ENCODE measurements at places on chromosomes 6 and 20.
A peak's percentile ranks its signal among the peaks of the same experiment; 100 is the strongest.

GRCh38 chr6:30510419-30511168 lies 21.3 kb downstream of the HLA-E start:
- no peak for DNase-seq

DNA sequence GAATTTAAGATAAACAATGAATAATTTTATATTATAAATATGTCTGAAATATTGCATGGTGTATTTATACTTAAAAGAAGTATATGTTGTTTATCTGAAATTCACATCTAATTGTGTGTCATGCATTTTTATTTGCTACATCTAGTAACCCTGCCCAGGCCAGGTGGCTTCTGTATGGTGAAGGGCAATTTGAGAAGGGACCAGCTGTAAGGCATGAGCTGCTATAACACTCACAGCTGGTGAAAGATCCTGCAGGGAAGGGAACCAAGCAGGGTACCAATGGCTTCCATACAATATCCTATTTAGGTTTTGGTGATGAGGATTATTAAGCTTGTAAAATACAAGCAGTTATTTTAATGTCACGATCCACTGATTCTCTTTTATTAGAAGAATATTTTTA lies 921.8 kb upstream of the GJE1 start:
- DNase-seq, result no peak

GRCh38 chr6:24632573-24632972 lies 13.4 kb downstream of the KIAA0319 start:
- DNase-seq, result no peak

GRCh38 chr6:128310451-128310850 lies 209.9 kb downstream of the PTPRK start:
- DNase-seq, result no peak

- DNase-seq, result no peak
Measured at GRCh38 chr6:154243793-154244750, 112.5 kb downstream of the IPCEF1 start.

DNA sequence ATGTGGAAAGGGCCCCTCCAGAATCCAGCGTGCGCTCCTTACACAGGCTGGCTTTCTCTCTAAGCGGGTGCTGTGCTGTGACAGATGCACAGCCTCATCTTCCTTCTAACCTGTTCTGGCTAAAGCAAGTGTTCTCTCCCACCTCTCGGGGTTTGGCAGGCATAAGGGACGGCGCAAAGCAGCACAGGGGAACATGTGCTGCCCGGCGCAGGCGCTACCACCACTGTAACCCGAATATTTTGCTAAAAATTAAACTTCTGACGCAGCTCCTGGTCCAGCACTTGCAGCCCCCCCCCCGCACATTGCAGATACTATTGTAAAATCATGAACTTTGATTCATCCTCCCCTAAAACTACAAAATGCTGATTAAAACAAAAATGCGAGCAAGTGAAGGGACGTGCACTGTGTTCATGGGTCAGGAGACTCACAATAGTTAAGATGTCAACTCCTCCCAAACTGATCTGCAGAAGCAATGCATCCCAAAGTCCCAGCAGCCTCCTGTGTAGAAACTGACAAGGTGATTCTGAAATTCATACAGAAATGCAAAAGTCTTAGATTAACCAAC lies 43.0 kb downstream of the TAF4 start:
- DNase-seq, result no peak

DNA sequence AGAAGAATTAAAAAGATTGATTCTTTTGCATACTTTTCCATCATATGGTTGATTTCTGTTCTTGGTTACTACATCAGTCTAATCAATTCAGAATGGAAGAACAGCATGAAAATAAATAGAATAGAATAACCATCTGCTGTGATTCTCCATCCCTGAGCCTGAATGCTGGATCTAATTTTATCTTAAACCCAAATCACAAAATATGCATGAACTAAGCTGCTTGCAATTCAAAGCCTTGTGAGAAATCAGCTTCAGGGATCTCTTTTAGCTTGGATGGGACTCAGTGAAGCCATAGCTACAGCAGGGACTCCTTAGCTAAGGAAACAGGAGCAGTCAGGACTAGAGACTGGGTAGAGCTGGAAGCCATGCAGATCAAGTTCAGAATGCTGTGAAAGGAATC lies 74.1 kb downstream of the TPBG start:
- no peak for DNase-seq

GRCh38 chr6:161891542-161891941 lies 617.7 kb upstream of the AGPAT4 start:
- DNase-seq, result no peak

- no peak for DNase-seq
Measured at GRCh38 chr6:16343593-16343992, 105.2 kb downstream of the GMPR start.

DNA sequence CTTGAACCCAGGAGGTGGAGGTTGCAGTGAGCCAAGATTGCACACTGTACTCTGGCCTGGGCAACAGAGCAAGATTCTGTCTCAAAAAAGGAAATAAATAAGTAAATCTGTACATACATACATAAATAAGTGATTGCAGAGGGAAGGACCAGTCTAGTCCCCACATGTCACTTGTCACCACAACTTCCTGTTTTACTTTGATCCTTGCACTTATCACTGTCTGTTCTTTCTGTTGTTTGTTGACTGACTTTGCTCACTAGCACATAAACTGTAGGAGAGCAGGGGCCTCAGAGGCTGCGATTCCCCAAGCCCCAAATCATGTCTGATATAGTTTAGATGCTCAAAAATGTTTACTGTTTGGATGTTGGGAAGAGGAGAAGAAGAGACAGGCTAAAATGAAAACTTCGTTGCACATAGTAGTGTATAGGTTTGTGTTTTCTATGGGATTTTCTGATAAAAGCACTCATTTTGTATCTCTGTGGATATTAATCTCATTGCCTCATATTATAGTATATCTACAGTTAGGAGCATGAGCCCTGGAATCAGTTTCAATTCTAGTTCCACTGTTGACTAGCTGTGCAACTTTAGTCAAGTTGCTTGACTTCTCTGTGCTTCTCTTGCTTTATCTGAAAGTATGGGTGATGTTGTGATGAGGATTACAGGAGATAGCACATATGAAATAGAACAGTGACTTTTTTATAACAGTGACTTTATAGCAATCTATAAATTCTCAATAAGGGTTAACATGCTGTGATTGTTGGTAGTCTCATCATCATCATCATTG lies 165.0 kb downstream of the TBC1D7 start:
- no peak for DNase-seq

DNA sequence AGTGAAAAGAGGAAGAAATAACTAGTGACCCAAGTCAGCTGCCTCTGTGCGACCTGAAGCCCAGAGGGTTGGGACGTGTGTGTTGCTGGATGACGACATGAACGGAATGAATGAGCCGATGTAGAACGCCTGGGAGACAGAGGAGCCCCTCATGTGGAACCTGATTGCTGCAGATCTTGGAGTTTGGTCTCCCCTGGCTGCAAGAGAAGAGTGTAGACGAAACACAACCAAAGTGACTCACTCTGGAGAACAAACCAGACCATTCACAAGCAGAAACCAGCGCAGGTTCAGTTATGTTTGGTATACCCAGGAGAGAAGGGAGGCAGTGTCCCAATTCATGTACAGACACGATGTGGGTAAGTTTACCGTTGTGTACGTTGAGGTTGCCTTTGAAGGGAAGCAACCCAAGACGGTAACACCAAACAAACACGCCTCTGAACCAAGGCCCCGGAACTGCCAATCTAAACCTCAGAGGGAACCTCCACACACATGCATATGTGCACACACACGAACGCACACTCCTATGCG lies 265.9 kb downstream of the BMP7 start:
- DNase-seq, result no peak

GRCh38 chr20:19882446-19882845 lies 124.4 kb downstream of the RIN2 start:
- no peak for DNase-seq

DNA sequence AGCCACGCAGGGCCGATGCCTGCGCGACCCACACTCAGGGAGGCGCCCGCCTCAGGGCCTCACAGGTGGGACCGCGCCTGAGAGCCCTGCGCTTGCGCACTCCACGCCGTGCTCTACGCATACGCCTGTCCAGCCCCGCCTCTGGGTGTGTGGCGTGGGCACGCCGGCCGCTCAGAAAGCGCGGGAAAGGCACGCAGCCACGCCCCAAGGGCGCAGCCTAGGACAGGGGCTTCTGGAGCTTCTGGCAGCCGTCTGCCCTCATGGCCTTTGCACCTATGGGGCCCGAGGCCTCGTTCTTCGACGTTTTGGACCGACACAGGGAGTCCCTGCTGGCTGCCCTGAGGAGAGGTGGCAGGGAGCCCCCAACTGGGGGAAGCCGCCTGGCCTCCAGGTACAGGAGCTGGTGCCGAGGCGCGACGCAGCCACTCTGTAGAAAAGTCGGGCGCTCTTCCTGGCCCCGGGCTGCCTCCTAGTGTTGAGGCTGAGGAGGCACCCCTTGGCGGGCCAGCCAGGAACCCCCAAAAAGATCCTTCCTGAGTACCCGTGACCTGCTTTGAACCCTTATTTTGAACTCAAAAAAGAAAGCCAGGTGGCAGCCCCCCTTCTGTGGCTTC lies at the start of gene SPO11:
SPO11 (plus strand) TSS at position 196 of the 614 bp plus-strand sequence; CDS start at position 261, 65 bp downstream.
- no peak for DNase-seq

- DNase-seq, result no peak
Measured at GRCh38 chr6:100099189-100100074, 105.4 kb upstream of the MCHR2 start.

DNA sequence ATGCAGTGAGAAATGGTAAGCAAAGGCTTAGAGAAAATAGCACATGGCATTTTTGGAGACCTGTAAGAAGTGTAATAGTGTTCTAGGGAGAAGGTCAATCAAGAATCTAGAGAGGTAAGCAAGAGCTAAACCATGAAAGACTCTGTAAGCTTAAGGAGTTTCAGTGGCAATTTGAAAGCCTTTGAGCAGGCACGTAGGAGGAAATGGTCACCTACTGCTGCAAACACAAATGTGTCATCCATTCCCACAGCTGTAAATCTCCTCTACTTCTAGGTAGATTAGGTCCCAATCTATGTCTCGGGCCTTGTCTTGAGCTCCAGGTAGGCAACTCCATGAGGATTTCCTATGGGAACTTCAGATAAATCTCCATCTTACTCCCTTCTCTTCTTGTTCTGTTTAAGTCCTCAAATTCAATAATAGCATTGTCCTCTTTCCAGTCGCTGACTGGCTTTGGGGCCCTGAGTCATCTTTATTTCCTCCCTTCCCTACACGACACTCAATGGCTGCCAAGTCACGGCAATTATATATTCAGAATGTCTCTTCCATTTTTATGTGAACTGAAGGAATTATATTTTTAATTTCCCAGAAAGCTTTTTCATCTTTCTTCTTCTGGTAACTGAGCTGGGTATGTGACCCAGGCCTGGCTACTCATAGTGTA lies 24.2 kb upstream of the PAQR8 start:
- no peak for DNase-seq

DNA sequence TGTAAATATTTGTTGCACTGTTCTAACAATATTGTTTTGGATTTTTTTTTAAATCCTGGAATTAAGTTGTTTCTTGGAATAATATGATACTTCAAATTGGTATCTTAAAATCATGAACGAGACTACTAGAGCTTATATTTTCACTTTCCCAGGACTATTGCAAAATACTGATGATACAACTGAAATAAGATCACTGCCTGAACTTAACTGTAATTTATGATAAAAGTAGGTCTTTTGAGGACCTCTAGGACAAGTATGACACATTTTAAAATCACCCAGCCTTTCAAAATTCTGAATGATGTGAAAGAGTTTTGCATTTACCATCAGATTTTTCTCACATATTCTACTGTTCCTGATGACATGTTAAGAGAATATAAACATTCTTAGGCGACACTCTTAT lies 8.6 kb upstream of the UBE2J1 start:
- no peak for DNase-seq

GRCh38 chr6:126002755-126003679 lies 16.7 kb downstream of the TRMT11 start:
- no peak for DNase-seq

- DNase-seq, result no peak
Measured at GRCh38 chr6:140285471-140285870, 911.0 kb upstream of the CITED2 start.

GRCh38 chr6:163661272-163661671 lies 246.8 kb downstream of the QKI start:
- DNase-seq, result no peak

GRCh38 chr6:64914124-64914523 lies 792.9 kb downstream of the EYS start:
- DNase-seq, result no peak

- DNase-seq, result no peak
Measured at GRCh38 chr6:143123081-143123480, 62.4 kb downstream of the AIG1 start.

DNA sequence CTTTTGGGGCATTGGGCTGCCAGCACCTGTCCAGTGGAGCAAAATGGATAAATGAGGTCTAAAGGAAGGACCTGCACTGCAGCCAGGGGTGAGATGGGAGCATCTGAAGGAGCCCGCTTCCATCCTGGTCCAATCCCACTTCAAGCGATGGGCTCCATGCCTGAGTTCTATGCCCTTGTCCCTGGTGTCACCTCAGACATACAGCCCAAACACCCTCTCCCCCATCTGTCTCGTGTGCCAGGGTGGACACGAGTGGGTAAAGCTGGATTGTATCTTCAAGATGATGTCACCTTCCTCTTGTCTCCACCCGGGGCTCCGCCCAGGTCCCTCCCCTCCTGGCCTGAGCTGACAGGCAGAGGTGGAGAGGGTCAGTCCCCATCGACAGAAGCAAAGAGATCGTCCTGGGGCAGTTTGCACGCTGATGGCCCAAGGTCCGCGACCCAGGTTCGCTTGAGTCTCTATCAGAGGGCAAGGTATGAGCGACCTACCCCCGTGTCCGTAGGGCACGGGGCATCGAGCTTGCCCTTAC lies 544 bp downstream of the SMIM29 start:
- peak; percentile 29 for DNase-seq

GRCh38 chr20:57738484-57738883 lies 28.7 kb upstream of the PMEPA1 start:
- no peak for DNase-seq

- DNase-seq, result peak; percentile 38
Measured at GRCh38 chr20:32017711-32018251, 7.5 kb downstream of the CCM2L start.

- DNase-seq, result no peak
Measured at GRCh38 chr6:123648723-123649122, 12.0 kb upstream of the TRDN start.

GRCh38 chr6:131948692-131949619 lies 2.2 kb downstream of the CCN2 start:
- no peak for DNase-seq

DNA sequence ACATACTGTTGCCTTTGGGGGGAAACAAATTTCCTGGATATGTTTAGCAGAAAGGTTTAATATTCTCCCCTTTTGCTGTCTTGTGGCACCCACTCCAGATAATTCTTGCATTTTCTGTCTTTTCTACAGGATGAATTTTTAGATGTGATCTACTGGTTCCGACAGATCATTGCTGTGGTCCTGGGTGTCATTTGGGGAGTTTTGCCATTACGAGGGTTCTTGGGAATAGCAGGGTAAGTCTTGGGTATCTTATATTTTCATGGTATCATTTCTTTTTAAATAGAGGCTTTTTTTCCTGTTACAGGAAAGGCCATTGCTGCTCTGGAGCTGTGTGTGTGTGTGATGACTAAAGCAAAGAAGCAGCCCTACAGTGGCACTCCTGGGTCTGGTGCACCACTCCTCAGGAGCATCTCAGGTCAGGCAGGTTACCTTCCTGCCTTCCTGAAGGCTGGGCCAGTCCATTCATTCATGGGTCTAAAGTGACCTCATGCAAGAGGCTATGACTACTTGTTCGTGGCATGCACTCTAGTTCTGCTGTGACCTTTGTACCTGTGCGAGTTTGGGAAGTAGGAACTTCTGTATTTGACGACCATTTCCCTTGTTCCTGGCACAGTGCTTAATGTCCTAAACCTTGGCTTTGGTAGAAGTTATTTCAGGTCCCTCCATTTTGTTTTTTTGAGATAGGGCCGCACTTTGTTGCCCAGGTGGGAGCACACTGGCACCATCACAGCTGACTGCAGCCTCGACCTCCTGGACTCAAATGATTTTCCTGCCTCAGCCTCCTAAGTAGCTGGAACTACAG lies 2.2 kb downstream of the RAB5IF start:
- DNase-seq, result no peak

All from stimulated activated naive CD4-positive, alpha-beta T cell treated with Interleukin-2 at 50 U/mL for 16 hours (primary cell).